EH (cell line): ENCODE measurements at places on chromosomes 13 and 19.

- peak; percentile 58 for DNase-seq
Measured at GRCh38 chr19:13154911-13155471, 4.8 kb downstream of the IER2 start.

DNA sequence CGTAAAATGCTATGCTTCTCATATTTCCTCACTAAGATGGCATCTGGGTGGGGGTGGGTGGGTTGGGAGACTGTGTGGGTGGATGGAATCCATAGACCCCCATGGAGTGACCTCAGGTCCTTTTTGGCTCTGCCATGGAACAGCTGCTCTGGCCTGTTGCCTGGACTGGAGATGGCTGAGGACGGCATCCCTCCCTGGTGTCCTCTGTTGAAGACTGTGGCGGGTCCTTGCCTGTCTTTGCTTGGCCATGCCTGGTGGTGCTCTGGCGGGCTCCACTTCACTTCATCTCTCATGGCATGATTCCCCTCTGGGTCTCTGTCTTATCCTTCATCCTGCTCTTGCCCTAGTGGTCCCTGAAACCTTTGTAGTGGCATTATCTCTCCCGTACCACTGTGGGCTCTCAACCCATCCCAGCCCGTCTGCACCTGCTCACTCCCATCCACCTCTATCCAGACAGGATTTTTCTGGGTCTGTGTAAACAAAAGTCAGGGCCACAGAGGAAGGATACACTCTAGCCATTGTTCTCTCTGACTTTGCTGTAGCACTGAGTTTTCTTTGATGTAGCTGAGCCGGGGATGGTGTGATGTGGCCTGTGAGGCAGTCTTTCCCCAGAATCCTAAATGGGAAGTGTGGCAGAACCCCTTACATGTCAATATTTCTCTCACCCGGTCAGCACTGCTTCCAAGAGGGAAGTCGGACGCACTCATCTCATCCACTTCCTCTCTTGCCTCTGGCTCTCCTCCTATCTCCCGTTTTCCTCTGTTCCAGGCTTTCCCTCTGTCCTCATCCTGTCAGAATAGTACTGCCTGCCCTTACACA is 36.1 kb downstream of the WDFY2 start:
- DNase-seq, result no peak

GRCh38 chr19:47323872-47324271 is 8.1 kb upstream of the C5AR2 start:
- DNase-seq, result no peak

DNA sequence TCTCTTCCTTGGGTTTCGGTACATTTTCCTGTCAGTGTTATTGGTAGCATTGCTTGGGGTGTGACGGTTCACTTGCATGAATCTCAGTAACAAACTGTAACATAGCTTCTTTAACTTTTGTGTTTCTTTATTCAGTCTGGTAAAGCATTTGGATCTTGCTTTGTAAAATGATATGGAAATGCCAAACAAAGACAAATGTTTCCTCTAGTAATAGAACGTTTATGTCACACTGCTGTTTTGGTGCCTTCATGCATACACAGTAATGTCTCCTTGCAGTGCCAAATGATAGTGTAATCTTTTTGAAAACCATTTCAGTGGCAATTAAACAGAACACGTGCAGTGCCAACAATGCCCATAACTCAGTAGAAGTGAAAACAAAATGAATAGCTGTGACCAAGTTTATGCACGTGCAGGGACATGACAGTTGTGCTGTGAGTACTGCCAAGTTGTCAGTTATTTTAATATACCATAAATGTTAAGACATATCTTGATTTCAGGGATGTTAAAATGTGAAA is 110.8 kb downstream of the RXFP2 start:
- DNase-seq, result no peak

- DNase-seq, result no peak
Measured at GRCh38 chr19:4974880-4975469, 6.1 kb downstream of the KDM4B start.

GRCh38 chr19:9945319-9945966 is 9.1 kb upstream of the OLFM2 start:
- peak; percentile 100 for DNase-seq

DNA sequence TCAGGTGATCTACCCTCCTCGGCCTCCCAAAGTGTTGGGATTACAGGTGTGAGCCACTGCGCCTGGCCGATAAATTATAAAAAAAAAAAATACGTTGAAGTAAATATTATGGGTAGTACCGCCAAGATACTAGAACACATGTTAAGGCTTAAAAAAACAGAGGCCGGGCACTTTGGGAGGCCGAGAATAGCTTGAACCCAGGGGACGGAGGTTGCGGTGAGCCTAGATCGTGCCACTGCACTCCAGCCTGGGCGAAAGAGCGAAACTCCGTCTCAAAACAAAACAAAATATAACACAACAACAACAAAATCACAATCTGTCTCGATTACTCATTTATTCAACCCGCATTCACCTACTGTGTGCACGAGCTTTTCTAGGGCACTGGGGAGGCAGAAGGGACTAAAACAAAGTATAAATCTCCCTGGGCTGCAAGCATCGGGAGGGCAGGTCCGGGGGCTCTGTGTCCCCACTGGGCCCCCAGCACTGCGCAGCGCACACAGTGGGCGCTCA is 1.3 kb upstream of the BICRA start:
- no peak for DNase-seq

DNA sequence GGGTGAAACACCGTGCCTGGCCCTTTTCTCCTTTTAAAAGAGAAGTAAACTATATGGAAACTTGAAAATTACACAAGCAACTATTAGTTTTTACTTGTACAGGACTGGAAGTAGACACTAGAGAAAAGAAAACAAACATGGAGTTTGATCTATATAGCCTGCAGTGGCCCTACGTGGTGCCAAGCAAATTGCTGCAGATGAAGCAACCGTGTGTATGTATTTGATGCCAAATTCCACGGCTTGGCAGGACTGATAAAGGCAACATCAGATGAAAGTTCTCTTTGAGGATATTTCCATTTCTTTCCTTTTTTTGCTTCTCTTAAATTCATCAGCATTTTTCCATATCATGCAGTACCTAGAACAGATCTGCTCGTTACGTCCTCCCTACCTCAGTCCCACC is 49.8 kb downstream of the ATP8A2 start:
- DNase-seq, result no peak

DNA sequence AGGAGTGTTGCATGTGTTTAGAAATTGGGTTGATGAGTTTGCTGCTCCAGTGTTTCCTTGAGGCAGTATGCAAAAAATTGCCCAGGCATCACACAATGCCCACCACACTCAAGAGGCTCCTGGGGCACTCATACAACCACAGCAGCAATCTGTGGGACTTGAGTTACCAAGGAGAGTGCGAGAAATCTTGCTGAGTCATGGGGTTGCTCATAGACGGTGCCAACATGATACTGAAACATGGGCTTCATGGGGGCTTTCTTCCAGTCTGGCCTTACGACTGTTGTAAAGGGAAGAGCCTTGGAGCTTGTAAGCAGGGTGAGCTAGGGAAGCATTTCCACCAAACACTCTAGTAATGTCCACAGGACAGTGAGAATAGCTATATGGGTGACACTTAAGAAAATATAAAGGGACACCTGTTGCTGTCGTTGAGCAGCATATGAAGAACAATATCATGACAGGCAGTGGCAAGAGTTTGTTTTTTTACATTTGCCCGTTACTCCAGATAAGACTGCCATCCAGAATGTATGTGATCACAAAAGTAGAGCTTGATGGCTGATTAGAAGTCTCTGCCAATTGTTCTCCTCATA is 1237.4 kb downstream of the UQCRFS1 start:
- DNase-seq, result no peak

DNA sequence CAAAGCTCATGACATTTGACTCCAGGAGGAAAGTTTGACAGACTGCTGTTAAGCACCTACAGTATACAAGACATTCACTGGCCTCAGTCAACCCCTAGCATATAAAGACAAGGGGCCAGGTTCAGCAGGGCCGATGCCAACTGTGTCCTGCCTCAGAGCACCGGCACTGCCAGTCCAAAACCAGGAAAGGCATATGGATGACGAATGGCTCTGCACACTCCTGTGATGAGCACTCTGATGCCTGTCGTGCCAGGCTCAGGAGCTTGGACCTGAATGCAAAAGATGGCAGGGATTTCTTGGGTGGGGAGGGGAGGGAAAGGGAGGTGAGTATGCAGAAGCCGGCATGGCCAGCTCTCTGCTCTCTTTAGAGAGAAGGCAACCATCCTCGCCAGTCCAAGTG is 38.9 kb downstream of the COL4A1 start:
- DNase-seq, result no peak

GRCh38 chr13:103282571-103283450 is 216.6 kb upstream of the SLC10A2 start:
- DNase-seq, result peak; percentile 74

DNA sequence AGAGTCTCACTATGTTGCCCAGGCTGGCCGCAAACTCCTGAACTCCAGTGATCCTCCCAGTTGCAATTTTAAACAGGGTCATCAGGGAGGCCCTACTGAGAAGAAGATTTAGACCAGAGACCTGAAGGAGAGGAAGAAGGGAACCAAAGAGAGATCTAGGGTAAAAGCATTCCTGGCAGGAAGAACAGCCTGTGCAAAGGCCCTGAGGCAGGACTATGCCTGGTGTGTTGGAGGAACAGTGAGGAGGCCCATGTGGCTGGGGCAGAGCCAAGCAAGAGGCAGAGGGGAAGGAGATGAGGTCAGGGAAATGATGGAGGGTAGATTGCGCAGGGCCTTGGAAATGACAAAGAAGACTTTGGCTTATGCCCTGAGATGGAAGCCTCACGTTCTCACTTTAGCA is 34.5 kb downstream of the TINCR start:
- DNase-seq, result no peak

DNA sequence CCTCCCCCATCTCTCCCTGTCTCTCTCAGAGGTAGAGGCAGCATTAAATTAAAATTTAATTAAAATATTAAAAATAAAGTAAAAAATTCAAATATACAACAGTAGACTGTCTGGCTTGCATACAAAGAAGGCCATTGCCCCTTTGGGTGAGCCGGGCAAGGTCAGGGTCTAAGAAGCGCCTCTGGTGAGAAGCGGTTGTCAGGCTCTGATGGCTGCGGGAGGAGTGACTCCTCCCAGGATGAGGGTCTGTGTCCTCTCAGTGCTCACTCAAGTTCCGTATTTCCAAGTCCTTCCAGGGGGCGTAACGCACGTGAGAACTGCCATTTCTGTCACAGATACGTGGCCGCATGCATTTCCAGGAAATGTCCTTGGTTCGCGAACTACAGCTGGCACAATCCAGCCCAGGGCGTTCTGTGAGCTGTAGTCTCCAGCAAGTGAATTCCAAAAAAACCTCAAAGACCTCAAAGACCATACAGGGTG is 737 bp upstream of the ZNF181 start:
- no peak for DNase-seq

- DNase-seq, result no peak
Measured at GRCh38 chr13:33367926-33368325, 82.4 kb upstream of the STARD13 start.

GRCh38 chr19:10763828-10764339 is 46.0 kb downstream of the DNM2 start:
- no peak for DNase-seq

GRCh38 chr19:27672309-27673047 is 1540.5 kb downstream of the UQCRFS1 start:
- no peak for DNase-seq

- DNase-seq, result peak; percentile 83
Measured at GRCh38 chr13:43374621-43375020, 351.2 kb downstream of the DNAJC15 start.

DNA sequence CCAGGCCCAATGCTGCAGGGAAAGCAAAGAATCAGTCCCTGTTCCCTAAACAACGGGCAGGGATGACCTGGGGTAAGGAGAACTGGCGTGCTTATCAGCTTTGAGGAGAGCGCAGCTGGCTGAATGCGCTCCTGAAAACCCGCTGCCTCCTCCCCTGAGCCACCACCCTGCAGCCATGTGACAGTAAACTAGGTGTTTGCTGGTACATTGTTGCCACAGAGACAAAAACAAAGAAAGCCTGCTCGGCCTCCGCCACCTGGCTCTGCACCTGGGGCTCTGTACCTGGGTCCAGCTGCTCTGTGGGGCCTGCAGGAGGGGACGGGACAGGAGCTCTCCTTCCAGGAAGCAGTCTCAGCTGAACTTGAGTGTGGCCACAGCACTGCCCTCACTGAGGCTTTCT is 21.8 kb downstream of the MCF2L start:
- no peak for DNase-seq

- no peak for DNase-seq
Measured at GRCh38 chr13:30660796-30661195, 43.1 kb downstream of the USPL1 start.

DNA sequence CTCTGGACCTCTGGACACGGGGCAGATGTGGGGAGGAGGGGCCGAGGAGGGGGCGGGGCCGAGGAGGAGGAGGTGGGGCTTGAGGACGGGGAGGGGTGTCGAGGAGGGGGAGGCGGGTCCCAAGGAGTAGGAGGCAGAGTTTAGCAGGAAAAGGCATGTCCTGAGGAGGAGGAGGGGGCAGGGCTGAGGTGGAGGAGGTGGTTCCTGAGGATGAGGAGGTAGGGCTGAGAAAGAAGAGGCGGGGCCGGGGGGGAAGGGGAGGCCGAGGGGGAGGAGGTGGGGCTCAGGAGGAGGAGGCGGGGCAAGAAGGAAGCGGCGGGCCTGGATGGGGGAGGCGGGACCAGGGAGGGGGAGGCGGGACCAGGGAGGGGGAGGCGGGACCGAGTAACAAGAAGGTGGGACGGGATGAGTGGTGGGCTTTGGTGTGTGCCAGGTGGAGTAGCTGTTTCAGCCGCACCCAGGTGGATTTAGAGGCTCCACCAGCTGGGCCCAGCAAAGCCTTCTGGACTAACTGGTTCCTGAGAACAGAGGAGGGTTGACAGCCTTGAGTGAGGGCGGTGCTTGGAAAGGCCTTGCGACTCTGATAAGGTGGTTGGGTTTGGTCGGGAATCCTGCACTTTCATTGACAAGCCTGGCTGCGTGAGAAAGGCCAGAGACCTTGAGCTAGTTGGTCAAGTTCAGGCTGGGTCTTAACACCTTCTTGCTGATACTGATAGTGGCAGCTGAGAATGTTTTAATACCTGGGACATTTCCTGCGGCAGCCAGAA is 7.7 kb downstream of the TECR start:
- DNase-seq, result peak; percentile 52

- no peak for DNase-seq
Measured at GRCh38 chr19:20287070-20287469, 120.1 kb downstream of the ZNF486 start.

- no peak for DNase-seq
Measured at GRCh38 chr19:4294389-4294788, 7.8 kb downstream of the TMIGD2 start.
